ENCODE measurements at places on chromosomes 13 and 19. TPM values are rescaled to one million over a fixed set of nuclear protein-coding genes. Genes with fewer than 3 reads are reported as not detected.

The ZNF583 gene
- 4.4 TPM for total RNA-seq

The GRK1 gene
- total RNA-seq: not detected

The IFNL1 gene
- not detected for total RNA-seq

The EPSTI1 gene
- 32.7 TPM for total RNA-seq

The ZNF547 gene
- 3.9 TPM for total RNA-seq

The IZUMO4 gene
- total RNA-seq: 3.1 TPM

The GAPDHS gene
- not detected for total RNA-seq

The ZNF557 gene
- total RNA-seq: 20.8 TPM

The CDC16 gene
- total RNA-seq: 68.1 TPM

The SOX21 gene
- total RNA-seq: not detected

The ZNF208 gene
- 10.3 TPM for total RNA-seq

The CCL25 gene
- 0.55 TPM for total RNA-seq

The LHB gene
- total RNA-seq: not detected

The NECTIN2 gene
- 117 TPM for total RNA-seq

The FOSB gene
- total RNA-seq: 7.2 TPM

The TEX29 gene
- 0.54 TPM for total RNA-seq

The ZNF432 gene
- total RNA-seq: 17.8 TPM

The TECR gene
- 51.6 TPM for total RNA-seq

The ZFP36 gene
- 260 TPM for total RNA-seq

The PDE4A gene
- 13.6 TPM for total RNA-seq

The ZNF134 gene
- total RNA-seq: 30.7 TPM

The STRN4 gene
- 113 TPM for total RNA-seq

The CBY2 gene
- not detected for total RNA-seq

The ZNF536 gene
- total RNA-seq: 2.8 TPM

The ZNF763 gene
- total RNA-seq: 6.9 TPM

The FAM124A gene
- 35.1 TPM for total RNA-seq

The HRC gene
- total RNA-seq: 0.27 TPM

The KLK2 gene
- total RNA-seq: not detected

The LSM4 gene
- total RNA-seq: 86.4 TPM

The SPPL2B gene
- total RNA-seq: 96.4 TPM

The SLC10A2 gene
- total RNA-seq: not detected

The ZNF615 gene
- total RNA-seq: 10.0 TPM

The DPF1 gene
- not detected for total RNA-seq

The ZNF428 gene
- total RNA-seq: 23.6 TPM

The PRSS57 gene
- total RNA-seq: 2.5 TPM
